Activated gamma-delta T cell treated with anti-CD3 and anti-CD28 coated beads, Interleukin-2, amount 50 U/mL, for 16 hours (primary cell): ENCODE measurements at places on chromosomes 12 and 14.
A peak's percentile ranks its signal among the peaks of the same experiment; 100 is the strongest.

- DNase-seq: no peak
These were observed 1252.6 kb downstream of the TMEM121 start for GRCh38 chr14:106778986-106779385.

DNA sequence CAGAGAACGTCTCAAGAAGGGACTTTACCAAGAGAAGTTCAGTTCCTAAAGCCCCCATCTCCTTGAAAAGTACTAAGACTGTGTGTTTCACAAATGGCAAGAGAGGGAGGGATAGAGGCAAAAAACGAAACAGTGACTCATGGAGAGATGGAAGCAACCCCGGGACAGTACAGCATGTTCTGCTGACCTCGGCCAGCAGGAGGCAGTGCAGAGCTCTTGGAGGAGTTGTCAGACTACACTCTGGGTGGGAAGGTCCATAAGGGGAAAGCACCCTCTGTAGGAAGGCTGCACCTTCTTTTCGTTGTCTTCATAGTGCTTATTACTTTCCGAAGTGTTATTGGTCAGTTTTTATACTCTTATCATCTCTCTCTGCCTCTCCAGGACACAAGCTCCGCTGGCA lies 525.2 kb upstream of the CCDC196 start:
- peak; percentile 52 for DNase-seq

DNA sequence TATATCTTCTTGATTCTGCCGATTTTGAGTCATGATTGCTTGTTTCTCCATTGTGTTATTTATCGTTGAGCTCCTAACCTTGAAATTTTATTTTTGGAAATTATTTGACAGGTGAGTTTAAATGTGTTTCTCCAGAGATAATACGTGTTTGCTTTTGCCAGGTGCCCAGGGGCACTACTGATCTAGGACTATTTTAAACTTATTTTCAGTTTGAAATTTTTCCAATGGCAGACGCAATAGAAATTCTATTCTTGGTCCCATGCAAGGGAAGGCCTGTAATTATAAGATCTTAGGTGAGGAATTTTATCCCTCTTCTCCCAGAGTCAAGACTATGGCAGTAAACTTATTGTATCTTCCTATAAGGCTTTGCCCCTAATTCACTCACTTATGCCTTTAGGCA lies 252.8 kb downstream of the AEBP2 start:
- DNase-seq: no peak

DNA sequence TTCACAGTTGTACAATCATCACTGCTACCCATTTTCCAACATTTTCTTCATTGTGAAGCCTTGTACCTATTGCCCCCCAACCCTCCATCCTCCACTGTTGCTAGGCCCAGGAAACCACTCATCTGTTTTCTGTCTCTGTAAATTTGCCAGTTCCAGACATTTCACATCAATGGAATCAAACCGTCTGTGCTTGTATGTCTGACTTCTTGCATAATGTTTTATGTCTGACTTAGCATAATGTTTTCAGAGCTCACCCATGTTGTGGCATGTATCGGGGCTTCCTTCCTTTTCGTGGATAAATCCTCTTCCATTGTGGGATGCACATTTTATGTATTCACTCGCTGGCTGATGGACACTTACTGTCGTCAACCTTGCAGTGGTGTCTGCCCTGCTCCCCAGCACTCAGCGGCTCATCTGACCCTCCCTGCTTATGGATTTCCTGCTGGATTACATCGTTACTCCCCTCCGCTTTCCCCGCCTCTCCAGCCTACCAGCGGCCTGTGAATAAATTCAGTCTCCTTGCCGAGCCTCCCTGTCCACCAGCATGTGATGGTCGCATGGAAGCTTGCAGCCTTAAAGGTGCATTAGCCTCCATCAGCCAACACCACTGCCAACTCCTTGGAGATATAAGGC lies 727.6 kb upstream of the TMEM132C start:
- no peak for DNase-seq

GRCh38 chr12:62194616-62195015 lies 65.6 kb upstream of the USP15 start:
- no peak for DNase-seq

DNA sequence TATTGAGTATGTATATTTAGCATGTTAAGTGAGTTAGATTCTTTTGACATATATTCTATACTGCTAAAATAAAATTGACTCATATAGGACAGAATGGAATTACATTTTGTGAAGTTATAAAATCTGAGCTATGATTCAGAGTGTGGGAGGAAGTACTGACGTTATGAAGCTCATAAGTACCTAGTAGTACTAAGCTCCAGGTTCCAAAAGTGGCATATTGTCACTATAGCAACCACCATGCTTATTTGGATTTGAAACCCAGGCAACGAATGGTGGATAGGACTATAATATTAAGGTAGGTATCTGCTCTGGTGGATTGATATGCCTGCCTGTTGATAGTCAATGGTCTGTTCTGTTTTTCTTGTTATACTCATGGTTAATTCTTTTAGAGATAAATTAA lies 2.2 kb upstream of the FBXO33 start:
- DNase-seq: no peak

DNA sequence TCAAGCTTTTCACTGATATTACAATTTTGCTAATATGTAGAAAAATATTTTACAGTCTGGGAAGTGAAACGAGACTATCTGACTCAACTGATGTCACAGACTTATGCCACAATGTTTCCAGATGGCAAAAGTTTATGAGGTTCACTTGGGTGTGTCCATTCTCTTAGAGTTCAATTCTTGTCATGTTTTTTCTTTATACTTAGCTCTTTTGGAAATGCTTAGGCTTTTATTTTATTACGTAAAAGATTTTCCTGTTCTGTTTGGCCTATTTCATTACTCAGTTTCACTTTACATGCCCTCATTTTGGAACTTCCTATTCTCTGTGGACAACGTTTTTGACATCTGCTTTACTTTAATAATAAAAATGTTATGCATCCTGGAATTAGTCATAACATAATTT lies 2.1 kb upstream of the PDZRN4 start:
- no peak for DNase-seq

- no peak for DNase-seq
These were observed 11.0 kb downstream of the DCTN2 start for GRCh38 chr12:57535764-57536596.

DNA sequence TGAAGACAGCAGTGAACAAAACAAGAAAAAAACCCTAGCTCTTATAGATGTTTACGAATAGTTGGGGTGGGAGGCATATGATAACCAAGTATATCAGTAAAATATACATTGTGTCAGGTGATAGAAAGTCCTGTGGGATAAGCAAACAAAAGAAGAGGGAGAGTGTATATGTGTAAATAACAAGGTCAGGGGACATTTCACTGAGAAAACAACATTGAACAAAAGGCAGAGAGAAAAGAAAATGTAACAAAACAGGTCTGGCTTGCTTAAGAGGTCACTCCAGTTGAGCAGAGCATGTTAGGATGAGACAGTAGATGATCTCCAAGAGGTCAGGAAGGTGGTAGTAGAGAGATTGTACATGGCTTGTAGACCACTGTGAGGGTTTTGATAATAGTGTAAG lies 304.1 kb downstream of the ACSS3 start:
- no peak for DNase-seq

DNA sequence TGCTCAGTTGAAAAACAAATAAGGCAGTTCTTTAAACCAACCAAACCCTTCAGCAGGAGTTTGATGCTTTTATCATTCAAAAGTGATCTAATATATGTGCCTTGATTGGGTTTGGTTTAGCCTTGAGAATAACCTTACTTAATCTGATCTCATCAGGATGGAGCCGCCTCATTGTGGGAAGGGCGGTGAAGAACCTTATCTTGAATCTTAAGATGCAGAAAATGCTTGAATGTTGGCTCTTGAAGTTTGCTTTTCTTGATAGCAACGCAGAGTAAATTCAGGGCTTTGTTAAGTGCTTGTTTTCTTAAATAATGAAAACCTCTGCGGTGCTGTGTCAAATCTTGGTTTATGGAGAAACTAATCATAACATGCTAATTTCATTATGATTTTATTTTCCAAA lies 138.2 kb downstream of the MON2 start:
- no peak for DNase-seq

DNA sequence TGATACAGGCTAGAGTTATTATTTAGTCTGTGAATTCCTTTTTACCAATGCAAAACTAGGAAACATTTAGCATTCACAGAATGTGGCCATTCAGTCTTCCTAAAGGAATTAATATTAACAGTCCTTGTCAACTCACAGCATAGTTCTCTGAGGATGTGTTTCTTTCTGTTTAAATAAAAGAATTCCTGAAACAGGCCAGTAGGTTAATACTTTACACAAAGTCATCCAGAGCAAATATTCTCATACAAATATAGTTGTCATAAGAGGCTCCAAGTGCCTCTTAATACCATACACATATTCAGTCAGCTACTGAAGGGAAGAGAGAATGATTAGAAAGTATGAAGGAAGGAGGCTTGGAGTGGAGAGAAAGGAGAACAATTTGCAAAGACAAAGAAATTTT lies 120.1 kb downstream of the LMNTD1 start:
- DNase-seq: no peak

GRCh38 chr12:42097971-42098370 lies 46.7 kb downstream of the GXYLT1 start:
- DNase-seq: no peak

DNA sequence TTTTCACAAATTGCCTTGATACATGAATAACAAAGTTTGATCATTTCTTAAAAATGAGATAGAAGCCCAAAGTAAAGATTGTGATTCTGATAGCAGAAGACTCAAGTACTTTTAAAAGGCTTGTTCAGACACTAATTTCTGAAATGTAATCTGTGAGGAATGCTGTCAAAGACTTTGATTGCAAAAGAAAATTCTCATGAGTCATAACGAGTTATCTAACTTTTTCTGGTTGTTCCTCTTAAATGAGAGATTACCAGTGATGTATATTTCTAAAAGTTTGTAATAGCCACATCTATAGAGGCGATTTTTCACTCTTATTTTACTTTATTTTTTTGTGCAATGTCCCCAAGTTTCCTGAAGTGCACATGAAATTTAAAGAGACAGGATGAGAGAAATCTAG lies 7.0 kb downstream of the PYGL start:
- no peak for DNase-seq

DNA sequence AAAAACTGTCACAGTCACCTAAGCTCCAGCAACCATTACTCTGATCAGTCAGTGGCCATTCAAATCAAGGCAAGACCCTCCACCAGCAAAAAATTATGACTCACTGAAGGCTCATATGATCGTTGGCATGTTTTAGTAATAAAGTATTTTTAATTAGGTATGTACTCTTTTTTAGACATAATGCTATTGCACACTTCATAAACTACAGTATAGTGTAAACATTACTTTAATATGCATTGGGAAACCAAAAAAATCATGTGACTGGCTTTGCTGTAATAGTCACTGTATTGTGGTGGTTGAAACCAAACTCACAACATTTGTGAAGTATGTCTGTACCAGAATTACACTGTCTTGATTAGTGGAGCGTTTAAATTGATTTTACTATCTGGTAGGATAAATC lies 134.5 kb upstream of the GARIN6 start:
- no peak for DNase-seq

- no peak for DNase-seq
These were observed 100.1 kb downstream of the DYRK2 start for GRCh38 chr12:67748743-67749040.

- DNase-seq: no peak
These were observed 1096.0 kb upstream of the FLRT2 start for GRCh38 chr14:84433961-84434360.

GRCh38 chr12:113359133-113359938 lies 949 bp downstream of the PLBD2 start:
- no peak for DNase-seq

- no peak for DNase-seq
These were observed 55.1 kb upstream of the FRMD6 start for GRCh38 chr14:51596488-51597117.

DNA sequence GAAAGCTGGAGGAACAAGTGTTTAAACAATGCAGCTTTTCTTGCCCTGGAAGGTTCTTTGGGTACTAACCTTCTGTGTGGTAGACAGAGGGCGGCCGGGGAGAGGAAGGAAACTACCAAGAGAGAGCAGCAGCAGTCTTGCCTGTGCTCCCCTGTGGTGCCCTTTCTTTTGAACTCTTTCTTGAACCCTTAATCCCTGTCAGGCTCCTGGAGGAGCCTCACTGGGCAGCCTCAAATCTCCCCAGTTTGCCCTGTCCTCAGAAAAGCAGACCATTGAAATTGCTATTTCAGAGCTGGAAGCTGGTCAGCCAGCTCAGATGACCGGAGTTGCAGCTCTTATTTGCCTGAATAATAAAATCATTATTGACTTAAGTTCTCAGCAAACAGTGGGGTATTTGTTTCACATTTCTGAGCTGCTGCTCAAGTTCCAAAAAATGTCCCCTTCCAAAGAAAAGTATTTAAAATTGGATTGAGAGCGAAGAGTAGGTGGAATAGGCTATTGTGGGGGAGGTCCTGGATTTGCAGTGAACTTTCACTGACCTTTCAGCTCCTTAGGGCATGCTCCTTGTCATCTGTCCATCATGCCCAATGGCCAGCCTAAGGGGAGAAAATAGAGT lies 42.1 kb upstream of the RNASE3 start:
- DNase-seq: no peak

DNA sequence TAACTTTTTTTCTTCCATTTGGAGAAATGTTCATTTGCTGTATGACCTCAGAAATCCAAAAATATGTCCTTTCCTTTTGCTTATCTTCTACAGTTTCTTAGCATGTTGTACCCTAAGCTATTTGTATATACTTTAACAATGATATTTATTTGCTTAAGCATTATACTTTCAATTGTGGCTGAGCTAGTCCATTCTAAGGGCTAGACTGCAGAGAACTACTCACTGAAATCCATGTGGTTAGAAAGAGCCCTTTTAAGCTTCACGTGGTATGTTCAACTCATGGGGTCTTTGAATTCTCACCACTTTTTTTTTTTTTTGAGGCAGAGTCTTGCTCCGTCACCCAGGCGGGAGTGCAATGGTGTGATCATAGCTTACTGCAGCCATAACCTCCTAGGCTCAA lies 122.5 kb downstream of the HMGA2 start:
- no peak for DNase-seq

DNA sequence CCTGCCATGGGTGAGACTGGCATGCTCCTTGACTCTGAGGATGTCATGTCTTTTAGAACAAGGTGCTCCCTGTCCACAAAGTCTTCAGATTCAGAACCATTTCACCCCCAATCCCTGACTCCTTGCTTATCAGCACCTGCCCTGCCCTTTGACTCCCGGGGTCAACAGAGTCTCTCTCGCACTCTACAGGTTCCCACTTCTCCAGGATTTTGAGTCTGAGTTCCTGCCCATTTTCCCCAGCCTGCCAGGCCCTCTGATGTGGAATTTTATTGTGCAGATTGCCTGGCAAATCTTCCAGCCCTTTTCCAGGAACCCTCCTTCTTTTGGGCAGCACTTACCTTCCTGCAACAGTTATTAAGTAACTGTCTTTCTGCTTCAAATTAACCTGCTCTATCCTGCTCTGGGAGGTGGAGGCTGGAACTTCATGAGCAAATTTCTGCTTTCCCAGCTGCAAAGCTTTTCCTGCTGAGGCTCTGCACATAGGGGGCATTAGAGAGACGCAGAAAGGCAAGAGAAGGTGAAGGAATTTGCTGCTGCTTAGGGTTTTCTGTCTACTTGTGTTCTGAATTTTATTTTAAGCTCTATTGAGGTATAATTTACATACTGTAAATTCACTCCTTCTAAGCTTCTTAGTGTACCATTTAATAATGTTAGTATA lies 259.1 kb downstream of the PCNX1 start:
- no peak for DNase-seq

GRCh38 chr14:19900999-19901398 lies 19.4 kb upstream of the OR4K5 start:
- no peak for DNase-seq
